ENCODE measurements at places on chromosomes 5 and 9. TPM values are rescaled to one million over a fixed set of nuclear protein-coding genes. Genes with fewer than 3 reads are reported as not detected.
A peak's percentile ranks its signal among the peaks of the same experiment; 100 is the strongest.

STRBP gene
- 90.7 TPM for total RNA-seq

PTGES2 gene
- total RNA-seq = 41.5 TPM

DNA sequence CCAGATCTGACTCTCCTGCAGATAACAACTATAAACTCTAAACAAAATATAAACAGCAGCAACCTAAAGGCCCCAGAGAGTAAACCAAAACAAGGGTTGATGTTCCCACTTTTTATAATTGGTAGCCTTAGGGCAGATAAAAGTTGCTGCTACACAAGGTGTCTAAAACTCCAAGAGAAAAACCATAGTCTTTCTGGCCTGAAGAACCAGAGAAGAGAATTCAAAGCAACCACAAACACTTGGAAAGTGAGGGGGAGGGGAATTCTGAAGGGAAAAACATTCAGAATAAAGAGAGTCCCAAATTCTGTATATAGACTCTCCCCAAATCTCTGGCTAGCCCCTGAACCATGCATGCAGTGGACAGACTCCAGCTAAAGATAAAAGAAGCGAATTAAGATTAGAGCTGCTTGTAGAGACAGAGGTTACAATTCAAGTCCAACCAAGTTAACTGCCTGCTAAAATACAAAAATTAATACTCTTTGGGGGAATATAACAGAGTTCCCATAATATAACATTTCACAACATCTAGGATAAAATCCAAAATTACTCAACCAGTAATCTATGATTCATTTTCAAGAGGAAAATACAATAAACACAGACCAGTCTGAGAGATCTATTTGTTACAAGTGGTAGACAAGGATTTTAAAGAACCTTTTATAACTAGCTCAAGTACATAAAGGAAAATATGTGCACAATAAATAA lies 37.5 kb upstream of the RGMB start:
- DNase-seq = no peak

DNA sequence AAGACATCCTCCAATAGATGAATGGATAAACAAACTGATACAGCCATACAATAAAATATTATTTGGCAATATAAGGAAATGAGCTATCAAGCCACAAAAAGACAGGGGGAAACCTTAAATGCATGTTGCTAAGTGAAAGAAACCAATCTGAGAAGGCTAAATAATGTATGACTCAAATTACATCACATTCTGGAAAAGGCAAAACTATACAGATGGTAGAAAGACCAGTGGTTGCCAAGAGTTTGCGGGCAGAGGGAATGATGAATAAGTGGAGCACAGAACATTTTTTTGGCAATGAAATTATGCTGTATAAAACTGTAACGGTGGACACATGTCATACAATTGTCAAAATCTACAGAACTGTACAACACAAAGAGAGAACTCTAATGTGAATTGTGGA lies 63.3 kb downstream of the CSF2 start:
- peak; percentile 71 for DNase-seq

DNA sequence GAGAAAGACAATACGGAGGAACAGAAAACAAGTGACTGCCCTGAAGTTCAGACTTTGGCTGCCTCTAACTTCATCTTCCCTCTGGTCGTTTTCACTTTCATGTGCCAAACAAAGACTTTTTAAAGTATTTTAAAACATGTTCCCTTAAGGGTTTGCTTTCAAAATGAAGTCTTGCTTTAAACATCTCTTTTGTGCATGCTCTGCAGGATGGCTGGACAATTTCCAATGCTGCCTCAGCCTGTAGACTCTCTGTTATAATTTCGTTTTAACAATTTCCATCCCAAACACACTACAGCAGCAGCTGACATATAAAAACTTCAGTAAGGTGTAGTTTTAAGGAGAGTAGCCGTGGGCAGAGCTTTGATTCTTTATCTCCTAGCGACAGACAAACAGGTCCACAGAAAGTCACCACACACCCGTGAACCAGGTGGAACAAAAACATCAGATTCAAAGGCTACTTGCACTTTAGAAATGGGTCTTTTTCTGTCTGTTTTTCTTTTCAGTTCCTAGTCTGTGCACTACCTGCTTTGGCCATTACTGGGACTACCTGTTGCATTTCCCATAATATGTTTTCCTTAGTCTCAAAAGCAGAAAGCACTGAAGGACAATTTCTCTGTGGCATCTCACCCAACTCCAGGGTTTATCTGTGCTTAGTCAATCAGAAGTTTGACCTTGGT lies 308.9 kb downstream of the DTWD2 start:
- DNase-seq = no peak

- DNase-seq = no peak
Observed at GRCh38 chr9:86119457-86119856, 20.1 kb upstream of the GOLM1 start.

Measured in cerebellum (tissue), 4 donors.